ENCODE measurements at places on chromosomes 6 and 20. TPM values are rescaled to one million over a fixed set of nuclear protein-coding genes. Genes with fewer than 3 reads are reported as not detected.

DNA sequence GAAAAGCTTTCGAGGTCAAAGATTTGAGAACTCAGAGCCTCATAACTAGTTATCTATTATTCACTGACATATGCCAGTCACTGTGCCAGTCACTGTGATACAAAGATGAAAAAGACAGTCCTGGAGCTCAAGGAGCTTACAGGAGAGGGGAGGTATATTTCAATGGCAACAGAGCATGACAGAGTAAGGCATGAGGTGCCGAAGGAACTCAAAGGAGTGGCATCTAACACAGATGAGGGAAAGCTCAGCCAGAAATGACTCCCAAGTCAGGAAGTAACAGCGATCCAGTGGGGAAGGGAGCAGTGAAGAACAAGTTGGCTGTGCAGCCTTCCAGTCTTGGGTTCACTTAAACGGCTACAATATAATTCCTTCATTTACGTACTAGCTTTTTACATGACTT lies 46.6 kb downstream of the DTNBP1 start:
- DNase-seq: no peak

BHLHE23 gene
- polyA plus RNA-seq: not detected

EBF4 gene
- polyA plus RNA-seq: 34.2 TPM

DNA sequence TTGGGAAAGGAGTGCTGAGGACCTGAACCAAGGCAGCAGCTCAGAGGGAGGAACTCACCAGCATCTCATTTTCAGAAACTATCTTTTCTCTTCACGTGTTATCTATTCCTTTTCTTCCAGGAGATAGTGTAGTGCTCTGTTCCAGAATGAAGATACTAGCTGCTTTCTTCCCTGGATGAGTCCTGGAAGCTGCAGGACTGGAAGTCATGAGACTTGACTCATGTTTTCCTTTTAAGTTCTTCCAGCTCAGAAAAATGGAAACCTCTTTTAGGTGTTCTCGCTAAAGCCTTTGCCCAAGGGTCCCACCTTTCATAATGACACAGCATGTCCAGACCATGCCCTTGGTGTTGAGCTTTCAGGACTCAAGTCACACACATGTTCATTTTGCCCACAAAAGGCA lies 106.7 kb downstream of the UNC5CL start:
- DNase-seq: no peak

DNA sequence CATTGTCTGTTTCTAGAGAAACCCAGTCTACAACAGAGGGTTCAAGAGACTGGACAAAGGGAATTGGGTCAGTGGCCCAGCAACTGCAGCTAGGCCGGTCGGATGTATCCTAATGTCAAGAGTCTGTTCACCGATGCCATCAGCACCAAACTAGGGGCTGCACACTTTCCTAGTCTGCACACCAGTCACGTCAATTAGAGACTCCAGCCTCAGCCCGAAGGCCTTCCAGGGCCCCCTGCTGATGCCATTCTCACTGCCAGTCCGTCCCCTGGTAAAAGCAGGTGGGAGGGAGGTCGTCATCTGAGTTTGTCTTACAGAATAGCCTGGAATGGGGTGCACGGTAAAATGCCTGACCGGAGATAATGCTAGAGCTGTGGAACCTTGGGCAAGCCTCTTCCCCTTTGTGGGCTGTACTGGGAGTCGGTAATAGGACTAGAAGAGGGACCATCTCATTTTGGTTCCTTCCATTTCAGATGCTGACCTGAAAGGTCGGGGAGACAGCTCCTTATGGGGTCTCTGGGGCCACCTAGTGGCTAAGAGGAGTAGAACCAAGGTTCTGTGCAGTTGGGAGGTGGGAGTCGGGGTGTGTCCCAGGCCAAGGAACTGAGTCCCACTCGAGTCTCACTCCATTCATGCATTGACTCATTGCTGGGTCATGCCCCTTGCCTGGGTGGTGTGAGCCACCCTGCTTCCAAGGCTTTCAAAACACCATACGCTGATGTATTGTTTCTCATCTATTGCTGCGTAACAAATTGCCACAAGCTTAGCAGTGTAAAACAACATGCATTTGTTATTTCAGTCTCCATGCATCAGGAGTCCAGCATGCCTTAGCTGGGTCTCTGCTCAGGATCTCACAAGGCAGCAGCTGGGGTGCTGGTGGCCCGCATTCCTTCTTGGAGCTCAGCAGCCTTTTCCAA lies 5.1 kb downstream of the SOX12 start:
- no peak for DNase-seq

KCNK17 gene
- polyA plus RNA-seq: 0.04 TPM

COL21A1 gene
- 110 TPM for polyA plus RNA-seq

ME1 gene
- 2.7 TPM for polyA plus RNA-seq

GRCh38 chr20:1370548-1371110 lies 22.2 kb downstream of the FKBP1A start:
- DNase-seq: no peak

DNA sequence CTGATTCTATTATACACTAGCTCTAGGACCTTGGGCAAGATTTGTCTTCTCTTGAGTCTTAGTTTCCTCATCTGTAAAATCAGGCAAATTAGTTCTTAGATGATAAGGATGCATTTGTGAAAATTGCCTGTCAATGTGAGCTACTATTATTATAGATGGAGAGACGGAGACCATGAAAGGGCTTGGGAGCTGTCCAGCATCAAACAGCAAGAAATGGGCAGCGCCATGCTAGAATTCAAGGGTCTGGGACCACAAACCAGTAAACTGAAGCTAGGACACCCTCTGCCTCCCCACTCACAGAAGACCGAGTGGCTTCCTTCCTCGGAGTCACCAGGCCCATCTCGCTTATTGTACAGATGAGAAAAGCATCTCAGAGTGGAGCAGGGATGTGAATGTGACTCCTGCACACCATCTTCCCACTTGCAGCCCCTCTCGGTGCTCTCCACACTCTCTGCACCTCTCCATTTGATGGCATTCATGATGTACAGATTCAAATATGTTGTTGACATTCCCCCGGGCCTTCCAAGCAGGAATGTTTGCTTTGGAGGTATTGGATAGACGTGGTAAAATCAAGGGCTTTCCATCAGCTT lies 24.1 kb upstream of the BPIFA3 start:
- DNase-seq: no peak

ENPP4 gene
- 19.0 TPM for polyA plus RNA-seq

DNA sequence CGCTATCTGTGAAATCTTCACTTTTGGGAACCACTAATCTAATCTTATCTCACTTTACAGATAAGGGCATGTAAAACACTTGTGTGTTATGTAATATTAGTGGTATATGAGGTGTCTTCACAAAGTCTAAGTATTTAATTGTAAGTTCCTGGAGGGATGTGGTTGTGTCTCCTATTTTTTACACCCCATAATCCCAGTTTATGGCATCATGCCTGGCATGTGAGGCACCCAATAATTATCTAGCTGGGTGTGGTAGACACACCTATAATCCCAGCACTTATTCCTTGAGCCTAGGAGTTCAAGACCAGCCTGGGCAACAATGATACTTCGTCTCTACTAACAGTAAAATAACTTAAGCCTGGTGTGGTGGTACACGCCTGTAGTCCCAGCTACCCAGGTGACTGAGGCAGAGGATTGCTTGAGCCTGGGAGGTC lies 16.5 kb upstream of the TBCC start:
- no peak for DNase-seq

PEDS1 gene
- 28.7 TPM for polyA plus RNA-seq

DNA sequence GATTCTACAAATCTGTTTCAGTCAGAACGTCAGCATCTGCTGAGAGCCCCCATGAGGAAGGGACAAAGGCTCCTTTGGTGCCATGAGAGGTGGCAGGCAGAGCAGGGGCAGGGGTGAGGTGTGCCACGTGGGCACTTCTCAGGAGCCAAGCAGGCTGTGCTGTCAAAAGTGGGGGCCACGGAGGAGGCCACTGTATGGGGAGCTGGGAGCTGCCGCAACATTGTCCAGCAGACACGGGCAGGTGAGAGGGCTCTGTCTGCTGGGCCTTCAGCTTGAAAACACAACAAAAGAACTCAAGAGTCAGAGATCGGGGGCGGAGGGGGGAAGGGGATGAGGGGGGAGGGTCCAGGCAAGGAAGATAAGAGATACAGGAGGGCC lies 21.6 kb upstream of the FOXP4 start:
- DNase-seq: no peak

DNA sequence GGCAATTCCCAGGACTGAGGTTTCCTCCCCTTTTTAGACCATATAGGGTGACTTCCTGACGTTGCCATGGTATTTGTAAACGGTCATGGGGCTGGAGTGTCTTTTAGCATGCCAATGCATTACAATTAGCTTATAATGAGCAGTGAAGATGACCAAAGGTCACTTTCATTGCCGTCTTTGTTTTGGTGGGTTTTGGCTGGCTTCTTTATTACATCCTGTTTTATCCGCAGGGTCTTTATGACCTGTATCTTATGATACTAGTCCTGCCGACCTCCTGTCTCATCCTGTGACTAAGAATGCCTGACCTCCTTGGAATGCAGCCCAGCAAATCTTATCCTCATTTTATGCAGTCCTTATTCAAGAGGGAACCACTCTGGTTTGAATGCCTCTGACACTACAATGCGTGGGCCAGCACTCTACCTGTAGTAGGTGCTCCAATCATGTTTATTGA lies 190.1 kb downstream of the KCNQ5 start:
- DNase-seq: no peak

GRCh38 chr6:4610256-4610655 lies 165.9 kb upstream of the CDYL start:
- DNase-seq: no peak

MRPS10 gene
- polyA plus RNA-seq: 30.3 TPM

GRCh38 chr6:51303338-51303737 lies 484.7 kb downstream of the TFAP2B start:
- no peak for DNase-seq

BFSP1 gene
- 3.6 TPM for polyA plus RNA-seq

DNA sequence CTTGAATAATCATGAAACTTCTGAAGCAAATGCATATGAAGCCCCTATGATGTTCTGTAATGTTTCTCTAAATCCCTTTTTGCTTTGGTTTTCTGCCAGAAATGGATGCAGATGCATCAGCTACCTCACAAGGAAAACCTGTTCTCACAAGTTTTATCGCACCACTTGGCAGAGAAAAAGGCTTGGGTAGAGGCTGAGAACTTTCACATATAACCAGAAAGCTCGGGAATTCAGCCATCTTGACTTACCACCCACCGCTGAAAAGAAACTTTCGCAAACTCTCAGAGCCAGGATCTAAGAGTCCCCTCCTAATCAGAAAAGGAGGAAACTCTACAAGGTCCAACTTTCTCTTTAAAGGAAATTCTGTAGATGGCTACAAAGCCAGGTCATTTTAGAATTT lies 36.2 kb upstream of the ADTRP start:
- no peak for DNase-seq

GRCh38 chr20:59134182-59134581 lies 29.4 kb upstream of the ZNF831 start:
- DNase-seq: no peak

GRCh38 chr20:59945731-59946130 lies 5.5 kb downstream of the FAM217B start:
- DNase-seq: no peak

RFX6 gene
- 0.08 TPM for polyA plus RNA-seq

GRCh38 chr6:36679043-36679833 lies 724 bp downstream of the CDKN1A start:
- DNase-seq: no peak

SLC17A1 gene
- polyA plus RNA-seq: 20.3 TPM

GRCh38 chr6:33585403-33586107 lies 5.5 kb upstream of the BAK1 start:
- no peak for DNase-seq

DNA sequence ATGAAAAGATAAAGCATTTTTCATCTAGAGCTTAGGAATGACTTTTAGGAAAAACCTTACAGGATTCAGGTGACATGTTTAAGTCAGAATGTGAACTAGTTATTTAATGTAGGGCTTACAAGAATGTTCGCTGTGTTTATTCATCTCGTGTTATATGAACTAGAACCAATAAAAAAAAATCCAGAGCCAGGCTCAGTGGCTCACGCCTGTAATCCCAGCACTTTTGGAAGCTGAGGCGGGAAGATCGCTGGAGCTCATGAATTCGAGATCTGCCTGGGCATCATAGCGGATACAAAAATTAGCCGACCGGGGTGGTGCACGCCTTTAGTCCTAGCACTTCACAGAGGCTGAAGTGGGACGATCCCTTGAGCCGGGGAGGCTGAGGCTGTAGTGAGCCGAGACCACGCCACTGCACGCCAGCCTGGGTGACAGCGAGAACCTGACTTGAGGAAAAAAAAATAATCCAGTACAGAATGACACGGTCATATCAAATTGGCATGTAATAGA lies 46.3 kb downstream of the OR2B2 start:
- no peak for DNase-seq

DNA sequence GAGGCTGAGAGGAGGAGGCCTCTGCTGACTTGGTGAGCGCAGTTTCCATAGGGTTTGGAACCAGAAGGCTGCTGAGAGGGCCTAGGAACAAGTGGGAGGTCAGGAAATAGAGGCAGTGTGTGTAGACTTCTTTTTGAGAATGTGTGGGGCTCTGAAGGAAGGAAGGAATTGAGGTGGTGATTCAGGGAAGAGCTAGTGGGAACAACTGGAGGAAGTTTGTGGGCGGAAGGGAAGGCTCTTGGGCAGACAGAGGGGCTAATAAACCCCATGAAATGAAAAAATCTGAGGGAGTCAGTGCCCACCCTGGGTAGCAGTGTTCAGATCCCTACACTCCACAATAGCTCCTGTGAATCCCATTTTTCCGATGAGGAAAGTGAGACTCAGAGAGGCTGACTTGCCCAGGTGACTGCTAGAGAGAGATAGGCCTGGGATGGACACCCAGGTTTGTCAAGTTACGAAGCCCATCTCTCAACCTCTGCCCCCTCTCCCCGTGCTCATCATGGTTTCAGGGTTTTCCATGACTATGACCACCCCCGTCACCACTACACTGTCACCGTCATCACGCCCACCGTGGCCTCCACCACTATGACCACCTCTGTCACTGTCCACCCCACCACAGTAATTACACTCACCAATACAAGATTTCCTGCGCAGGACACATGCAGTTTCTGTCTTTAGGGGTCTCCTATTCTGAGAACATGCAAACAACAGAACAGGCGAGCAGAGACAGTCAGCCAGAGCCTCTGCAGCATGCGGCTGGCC lies 106.4 kb downstream of the MRPL14 start:
- DNase-seq: no peak

DNA sequence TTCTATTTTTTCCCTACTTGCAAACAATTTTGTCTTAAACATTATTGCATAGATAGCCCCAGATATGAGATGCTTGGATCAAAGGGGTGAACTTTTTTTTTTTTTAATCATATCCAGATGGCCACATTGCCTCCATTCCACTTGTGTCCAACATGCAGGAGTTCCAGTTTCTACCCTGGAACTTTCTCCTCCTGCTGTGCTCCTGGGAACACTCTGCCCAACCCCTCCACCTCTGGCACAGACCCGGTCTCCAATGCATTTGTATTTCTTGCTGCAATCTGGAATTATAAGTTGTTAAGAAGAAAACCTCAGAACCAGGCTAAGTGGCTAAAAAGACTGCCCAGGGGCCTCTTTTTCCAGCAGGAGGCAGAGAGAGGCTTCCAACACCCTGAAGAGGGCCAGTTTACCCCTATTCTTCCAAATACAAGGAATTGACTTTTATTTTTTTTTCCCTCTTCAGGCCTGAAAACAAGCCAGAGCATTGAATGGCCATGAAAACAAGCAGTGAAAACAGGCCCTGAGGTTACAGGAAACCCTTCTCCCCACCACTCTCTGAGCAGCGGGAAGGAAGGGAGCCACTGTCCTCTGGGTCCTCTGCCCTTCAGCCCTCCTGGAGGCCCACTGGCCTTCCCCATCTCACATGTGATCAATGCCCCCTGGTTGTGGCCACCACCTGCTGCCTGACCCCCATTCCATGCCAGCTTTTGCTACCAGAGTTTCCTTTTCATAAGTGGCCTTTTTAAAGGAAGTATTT lies 44.3 kb downstream of the PDYN start:
- DNase-seq: no peak

GLP1R gene
- 0.62 TPM for polyA plus RNA-seq
